ENCODE measurements at places on chromosomes 16 and 17.

- no peak for DNase-seq
Observed at GRCh38 chr17:75539967-75540729, 14.7 kb downstream of the LLGL2 start.

GRCh38 chr17:56744721-56745120 lies 89.0 kb downstream of the C17orf67 start:
- DNase-seq = no peak

GRCh38 chr16:75011634-75012307 lies 12.9 kb downstream of the ZNRF1 start:
- no peak for DNase-seq

DNA sequence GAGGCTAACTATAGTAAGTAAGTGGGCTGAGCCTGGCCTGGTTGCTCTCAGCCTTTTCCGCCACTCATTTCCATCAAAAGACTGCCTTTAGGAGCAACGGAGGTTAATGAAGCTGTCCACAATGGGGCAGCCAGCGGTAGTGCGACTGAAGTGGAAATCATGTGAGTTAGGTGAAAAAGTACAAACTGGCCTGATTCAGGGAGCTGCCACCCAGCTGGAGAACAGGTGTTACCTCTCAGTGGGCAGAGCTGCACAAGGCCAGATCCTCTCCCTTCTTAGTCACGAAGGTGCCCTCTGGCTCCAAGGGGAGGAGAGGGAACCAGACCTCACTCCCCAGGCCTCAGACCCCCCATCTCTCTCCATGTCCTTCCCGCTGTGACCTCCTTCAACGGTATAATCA lies 34.4 kb upstream of the CDRT4 start:
- DNase-seq = no peak

DNA sequence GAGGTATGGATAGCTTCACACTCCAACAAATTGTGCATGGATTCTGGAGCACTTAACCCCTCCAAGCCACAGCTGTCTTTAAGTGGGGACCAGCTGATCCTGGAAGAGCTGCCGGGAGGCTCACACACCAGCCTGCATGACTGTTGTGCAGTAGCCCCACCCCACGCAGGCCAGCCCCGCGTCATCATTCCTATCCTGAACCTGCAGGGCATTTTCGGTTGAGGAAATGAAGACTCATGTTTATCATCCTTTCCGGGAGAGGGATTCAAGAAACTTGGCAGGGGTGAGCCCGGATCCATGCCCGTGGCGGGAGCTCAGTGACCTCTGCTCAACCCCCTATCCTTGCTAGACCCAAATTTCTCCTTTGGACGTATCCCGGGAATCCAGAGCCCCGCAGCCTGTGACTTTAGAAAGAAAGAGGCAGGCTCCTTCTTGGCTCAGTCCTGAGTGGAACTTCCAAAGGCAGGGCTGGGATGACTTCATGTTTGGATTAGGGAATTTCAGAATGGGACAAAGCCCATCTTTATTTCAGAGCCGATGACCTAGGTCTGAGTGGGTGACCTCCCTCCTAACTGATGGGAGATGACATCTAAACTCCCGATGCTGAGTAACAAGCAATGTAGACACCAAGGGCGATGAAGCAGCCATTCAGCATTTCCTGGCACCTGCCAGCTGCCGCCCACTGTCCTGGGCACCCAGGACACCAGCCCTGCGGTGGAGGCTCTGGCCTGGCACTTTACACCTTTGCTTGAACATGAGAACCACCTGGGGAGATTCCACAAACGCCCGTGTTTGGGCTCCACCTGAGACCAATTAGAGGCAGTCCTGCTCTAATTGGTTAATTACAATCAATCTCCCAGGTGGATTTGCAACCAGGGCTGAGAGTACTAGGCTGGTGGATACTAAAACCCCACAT lies 43.3 kb upstream of the CMIP start:
- peak; percentile 6 for DNase-seq

GRCh38 chr17:58231641-58232040 lies 6.7 kb upstream of the LPO start:
- DNase-seq = no peak

- DNase-seq = no peak
Observed at GRCh38 chr16:68227850-68228553, 7.9 kb downstream of the ESRP2 start.

DNA sequence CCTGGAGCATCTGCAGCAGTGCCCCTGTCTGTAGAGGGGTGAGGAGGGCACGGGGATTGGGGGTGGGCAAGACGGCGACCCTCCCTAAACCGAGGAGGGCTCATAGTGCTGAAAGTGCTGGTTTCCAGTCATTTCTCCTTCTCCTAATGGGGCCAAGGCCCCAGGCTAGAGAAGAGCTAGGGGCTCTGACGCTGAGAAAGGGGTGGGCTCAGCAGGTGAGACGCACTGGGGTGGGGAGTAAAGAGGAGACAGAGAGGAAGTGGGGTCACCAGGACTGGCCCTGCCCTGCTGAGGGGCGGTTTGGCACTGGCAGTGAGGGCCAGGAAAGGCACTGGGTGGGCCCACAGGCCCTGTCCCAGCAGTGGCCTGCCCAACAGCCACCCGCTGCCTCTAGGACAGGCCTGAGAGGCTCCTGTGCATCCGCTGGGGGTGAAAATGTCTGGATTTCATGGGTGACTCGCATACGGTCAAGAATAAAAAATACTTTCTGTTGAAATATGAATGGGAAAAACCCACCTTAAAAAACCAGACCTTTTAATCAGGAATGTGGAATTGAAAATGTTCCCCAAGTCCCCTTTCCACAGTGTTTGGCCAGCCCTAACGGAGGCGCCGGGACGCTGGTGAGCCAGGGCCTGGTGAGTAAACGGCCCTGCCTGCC lies 122.4 kb upstream of the SMURF2 start:
- DNase-seq = no peak
